PC-3 (cell line): ENCODE measurements at places on chromosomes 7 and 10. TPM values are rescaled to one million over a fixed set of nuclear protein-coding genes. Genes with fewer than 3 reads are reported as not detected.

- peaks cover 61% of the 10 kb centered on the region for H3K4me1 ChIP-seq
- DNase-seq: peak; percentile 99
- H3K36me3 ChIP-seq: no peaks in the 10 kb centered on the region
- no peaks in the 10 kb centered on the region for H3K27me3 ChIP-seq
- H3K4me3 ChIP-seq: peak overlapping the region; percentile 2; the same call in 1 of the 2 replicates
Measured at GRCh38 chr10:77606751-77607150, 30.9 kb downstream of the KCNMA1 start.

GRCh38 chr7:39353615-39354376, 212.4 kb upstream of the YAE1 start:
- peaks cover 36% of the 10 kb centered on the region for H3K27me3 ChIP-seq
- H3K27ac ChIP-seq: no peak overlapping the region
- H3K4me3 ChIP-seq: no peak overlapping the region
- no peak for DNase-seq
- H3K4me1 ChIP-seq: no peaks in the 10 kb centered on the region

The CTAGE8 gene
- 0.69 and 1.2 TPM in 2 replicates for total RNA-seq

- no peak overlapping the region for H3K4me3 ChIP-seq
- DNase-seq: no peak
- H3K4me1 ChIP-seq: 0 out of 2 replicates have a peak, but pooled peaks cover 3% of the 10 kb centered on the region
- H3K27ac ChIP-seq: no peak overlapping the region
- no peaks in the 10 kb centered on the region for H3K36me3 ChIP-seq
- H3K27me3 ChIP-seq: no peaks in the 10 kb centered on the region
Measured at GRCh38 chr10:132631338-132631735, 93.8 kb downstream of the INPP5A start.

DNA sequence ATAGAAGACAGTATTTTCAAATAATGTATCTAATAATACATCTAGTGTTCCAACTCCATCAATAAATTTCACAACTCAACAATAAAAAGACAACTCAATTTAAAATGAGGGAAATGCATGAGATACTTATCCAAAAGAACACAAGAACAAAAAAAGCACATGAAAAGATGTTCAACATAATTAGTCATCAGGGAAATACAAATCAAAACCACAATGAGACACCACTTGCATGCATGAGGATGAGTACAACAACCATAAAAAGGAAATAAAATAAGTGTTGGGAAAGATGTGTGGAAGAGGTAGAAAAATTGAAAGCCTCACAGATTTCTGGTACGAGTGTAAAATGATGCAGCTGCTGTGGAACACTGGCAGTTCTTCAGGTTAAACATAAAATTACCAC, 111.6 kb upstream of the PTPRZ1 start:
- peaks cover 17% of the 10 kb centered on the region for H3K27me3 ChIP-seq
- no peaks in the 10 kb centered on the region for H3K36me3 ChIP-seq
- H3K27ac ChIP-seq: no peak overlapping the region
- H3K4me1 ChIP-seq: no peaks in the 10 kb centered on the region

DNA sequence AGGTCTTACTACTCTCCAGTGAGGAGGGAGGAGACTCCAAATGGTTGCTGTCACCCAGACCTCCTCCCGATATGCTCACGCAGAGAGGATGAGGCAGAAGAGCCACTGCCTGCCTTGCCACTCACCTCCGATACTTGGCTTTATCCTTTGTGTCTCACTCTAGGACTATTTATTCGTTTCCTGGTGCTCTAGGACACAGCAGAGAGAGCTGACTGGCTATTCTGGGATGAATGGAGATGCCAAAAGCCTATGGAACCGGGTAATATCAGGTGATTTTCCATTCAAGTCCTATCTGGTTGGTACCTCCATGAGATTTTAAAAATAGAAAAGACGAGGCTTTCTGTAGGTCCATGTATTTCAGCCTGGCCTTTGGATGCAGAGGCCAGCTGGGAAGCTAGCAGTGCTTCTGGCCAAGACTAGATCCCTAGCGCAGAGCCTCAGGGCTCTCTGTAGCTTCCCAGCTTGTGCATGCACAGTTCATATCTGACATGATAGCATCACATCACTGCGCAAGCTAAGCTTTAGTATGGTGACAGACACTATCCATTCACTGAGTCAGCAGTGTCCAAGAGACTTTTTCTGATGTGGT, 239.0 kb upstream of the ANKRD30A start:
- H3K27ac ChIP-seq: no peak overlapping the region
- no peaks in the 10 kb centered on the region for H3K27me3 ChIP-seq
- no peak overlapping the region for H3K4me3 ChIP-seq
- no peaks in the 10 kb centered on the region for H3K36me3 ChIP-seq
- H3K4me1 ChIP-seq: no peaks in the 10 kb centered on the region
- DNase-seq: no peak

The MRLN gene
- total RNA-seq: not detected in 2 replicates

DNA sequence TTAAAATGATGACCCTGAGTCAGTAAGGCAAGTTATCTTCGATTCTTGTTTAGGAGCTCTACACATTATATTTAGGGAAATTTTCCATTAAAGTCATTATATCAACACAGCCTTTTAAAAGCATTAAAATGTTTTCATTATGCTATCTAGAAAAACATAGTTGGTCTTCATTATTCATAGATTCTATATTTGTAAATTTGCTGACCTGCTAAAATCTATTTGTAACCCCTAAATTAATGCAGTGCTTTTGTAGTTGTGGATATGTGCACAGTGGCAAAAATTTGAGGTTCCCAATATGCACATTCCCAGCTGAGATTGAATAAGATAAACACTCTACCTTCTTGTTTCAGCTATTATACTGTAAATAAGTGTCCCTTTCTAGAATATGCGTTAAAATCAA, 81.1 kb downstream of the KIF20B start:
- H3K27ac ChIP-seq: no peak overlapping the region
- DNase-seq: no peak
- no peak overlapping the region for H3K4me3 ChIP-seq

- no peak overlapping the region for H3K4me3 ChIP-seq
- no peaks in the 10 kb centered on the region for H3K36me3 ChIP-seq
- no peak overlapping the region for H3K27ac ChIP-seq
- DNase-seq: no peak
- H3K27me3 ChIP-seq: no peaks in the 10 kb centered on the region
- peaks cover 8% of the 10 kb centered on the region; the same call in 1 of the 2 replicates for H3K4me1 ChIP-seq
Measured at GRCh38 chr10:110710621-110711020, 66.5 kb downstream of the RBM20 start.

- no peaks in the 10 kb centered on the region for H3K36me3 ChIP-seq
- no peaks in the 10 kb centered on the region for H3K27me3 ChIP-seq
- H3K4me3 ChIP-seq: no peak overlapping the region
Measured at GRCh38 chr7:41731493-41732435, 28.9 kb upstream of the INHBA start.

DNA sequence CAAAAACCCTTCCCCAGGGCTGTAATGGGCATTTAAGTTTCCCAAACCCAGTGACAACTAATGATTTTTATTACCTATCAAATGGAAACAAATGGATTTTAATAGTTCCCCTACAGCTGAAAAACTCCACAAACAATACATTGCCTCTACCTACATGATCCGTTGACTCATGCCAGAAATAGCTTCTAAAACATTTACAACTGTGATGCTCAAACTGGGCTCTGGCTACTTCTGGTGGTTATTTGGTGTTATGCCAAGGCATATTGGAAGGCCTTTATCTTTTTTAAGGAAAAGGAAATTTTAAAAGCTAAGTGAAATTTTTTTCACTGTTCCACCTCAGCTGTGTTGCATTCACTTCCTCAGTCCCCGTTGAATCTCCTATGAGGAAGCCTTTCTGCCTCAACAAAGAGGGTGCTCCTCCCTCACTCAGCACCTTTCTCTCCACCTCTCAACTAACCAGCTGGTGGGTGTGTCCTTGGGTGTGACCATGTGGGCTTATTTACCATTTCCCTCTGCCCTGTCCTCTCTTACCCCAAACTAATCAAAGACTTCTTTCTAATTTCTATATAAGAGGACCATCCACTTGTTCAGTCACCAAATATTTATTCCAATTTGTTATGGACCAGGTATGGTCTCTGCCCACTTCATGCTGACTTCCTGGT, 82.9 kb downstream of the PRTFDC1 start:
- DNase-seq: peak; percentile 77
- peak overlapping the region; percentile 65 for H3K27ac ChIP-seq
- peaks cover 45% of the 10 kb centered on the region for H3K4me1 ChIP-seq

The ADK gene
- 221 and 256 TPM in 2 replicates for total RNA-seq

DNA sequence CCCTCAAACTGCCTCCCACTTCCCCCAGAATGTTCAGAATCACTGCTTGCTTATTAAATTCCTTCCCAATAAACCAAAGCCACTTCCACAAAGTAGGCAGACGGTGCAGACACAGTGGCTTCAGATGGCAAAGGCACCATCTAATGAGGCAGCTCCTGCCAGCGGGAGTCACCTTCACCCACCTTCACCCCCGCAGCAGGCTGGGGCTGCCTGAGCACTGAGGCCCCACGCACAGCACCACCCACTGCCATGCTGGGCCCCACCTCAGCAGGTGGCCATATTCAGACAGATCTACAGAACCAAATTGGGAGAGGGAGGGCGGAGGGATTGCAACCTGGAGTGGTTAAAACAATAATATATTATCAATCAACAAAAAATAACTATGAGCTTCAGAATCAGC, 118.5 kb downstream of the GRID1 start:
- DNase-seq: no peak
- H3K36me3 ChIP-seq: no peaks in the 10 kb centered on the region
- no peak overlapping the region for H3K4me3 ChIP-seq
- no peak overlapping the region for H3K27ac ChIP-seq

The TAS2R41 gene
- total RNA-seq: not detected in 2 replicates

The SORCS3 gene
- total RNA-seq: 0.46 TPM in 1 of 2 replicates, not detected in the other

DNA sequence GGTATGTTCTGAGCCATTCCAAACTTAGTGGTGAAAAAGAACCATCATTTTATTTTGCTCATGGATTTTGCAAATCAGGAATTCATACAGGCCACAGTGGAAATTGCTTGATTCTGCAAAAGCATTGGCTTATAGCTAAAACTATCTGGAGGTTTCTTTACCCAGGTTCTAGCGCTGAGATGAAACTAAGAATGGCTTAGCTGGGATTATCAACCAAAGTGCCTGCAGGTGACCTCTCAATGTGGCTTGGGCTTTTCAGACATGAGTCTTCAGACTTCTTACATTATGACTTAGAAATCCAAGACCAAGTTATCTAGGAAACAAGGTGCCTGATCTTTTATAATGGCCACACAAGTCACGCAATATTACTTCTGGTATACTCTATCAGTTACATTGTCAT, 140.1 kb downstream of the HGF start:
- no peak overlapping the region for H3K27ac ChIP-seq
- no peaks in the 10 kb centered on the region for H3K27me3 ChIP-seq
- H3K4me1 ChIP-seq: peaks cover 31% of the 10 kb centered on the region
- no peaks in the 10 kb centered on the region for H3K36me3 ChIP-seq

DNA sequence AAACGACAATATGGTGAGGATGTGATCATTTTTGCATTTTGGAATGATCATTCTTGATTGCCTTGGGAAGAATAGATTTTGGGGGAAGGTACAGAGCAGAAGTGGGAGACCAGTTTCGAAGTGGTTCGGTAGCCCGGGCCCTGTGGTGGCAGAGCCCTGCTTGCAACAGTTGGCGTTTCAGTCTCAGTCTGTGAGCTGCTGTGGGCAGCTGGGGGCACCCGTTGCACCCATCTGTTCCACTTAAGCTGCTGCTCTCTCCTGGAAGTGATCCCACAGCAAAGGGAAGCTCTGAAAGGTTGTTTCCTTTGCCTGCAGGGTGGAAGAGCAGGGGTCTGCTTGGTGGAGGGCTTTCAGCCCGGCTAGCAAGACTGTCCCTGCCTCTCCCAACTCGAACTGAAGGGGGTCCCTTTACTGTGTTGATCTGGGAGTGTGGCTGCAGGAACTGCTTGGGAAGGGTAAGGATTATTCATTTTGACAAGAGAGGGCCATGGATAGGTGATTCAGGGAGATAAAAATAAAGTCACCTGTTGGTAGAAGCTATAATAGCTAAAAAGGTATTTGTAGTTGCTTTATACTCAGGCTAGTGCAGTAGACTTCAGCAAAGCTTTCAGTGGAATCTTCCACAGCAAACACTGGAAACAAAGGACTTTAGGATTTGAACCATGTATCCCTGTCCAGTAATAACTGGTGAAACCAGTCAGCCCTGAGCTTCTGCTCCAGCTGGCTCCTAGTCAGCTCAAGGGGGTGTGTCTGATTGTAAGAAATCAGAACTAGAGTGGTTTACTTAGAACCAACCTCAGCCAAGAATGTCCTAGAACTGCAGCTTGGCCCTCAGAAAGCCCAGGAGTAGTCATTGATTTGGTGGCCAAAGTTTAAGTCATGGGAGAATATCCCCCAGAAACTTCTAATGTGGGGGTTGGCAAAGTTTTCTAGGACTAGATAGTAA, 53.1 kb upstream of the PDCD4 start:
- no peak overlapping the region for H3K27ac ChIP-seq
- peaks cover 12% of the 10 kb centered on the region for H3K4me1 ChIP-seq
- H3K36me3 ChIP-seq: no peaks in the 10 kb centered on the region
- H3K4me3 ChIP-seq: no peak overlapping the region

DNA sequence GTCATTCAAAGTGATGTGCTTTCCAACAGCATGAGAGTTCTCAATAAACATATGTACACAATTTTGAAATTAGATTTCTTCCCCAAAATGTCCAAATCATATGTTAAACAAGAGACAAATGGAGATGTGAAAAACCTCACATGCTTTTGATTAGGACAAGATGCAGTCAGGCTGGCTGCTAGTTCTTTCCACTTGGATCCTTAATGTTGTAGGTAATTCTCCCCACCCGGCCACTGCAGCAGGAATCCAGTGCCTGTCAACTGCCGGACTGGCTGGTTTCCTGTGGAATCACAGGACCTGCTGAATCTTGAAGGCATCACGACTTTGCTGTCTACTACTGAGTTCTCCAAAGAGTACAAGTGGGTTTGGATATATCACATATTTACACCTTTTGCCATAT, 138.6 kb upstream of the AKR1E2 start:
- H3K27ac ChIP-seq: peak overlapping the region; percentile 100
- DNase-seq: no peak
- H3K27me3 ChIP-seq: no peaks in the 10 kb centered on the region

The PTPRE gene
- total RNA-seq: 3.1 and 5.0 TPM in 2 replicates

The NACAD gene
- 0.12 and 0.26 TPM in 2 replicates for total RNA-seq
